Memory B cell (primary cell): ENCODE measurements at places on chromosomes 6 and 20.

DNA sequence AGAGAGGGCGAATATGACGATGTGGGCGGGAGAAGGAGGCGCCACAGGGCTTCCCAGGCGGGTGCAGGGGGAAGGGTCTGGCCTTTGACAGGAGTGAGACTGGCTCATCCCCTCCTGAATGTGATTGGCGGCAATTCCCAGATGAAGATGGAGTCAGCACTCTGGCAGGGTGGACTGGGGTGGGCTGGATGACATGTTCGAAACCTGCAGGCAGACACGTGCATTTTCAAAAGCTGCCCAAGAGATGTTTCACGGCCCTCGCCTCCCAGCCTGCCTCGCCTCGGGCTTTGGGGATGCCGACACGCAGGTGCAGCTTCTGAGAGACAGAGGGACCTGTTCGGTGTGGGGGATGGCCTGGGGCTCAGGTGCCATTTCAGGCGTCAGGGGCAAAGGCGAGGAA is 66.8 kb upstream of the AFDN start:
- DNase-seq = no peak

GRCh38 chr6:72703093-72703492 is 81.2 kb downstream of the KCNQ5 start:
- DNase-seq = no peak

GRCh38 chr6:157227202-157228166 is 95.8 kb downstream of the TMEM242 start:
- no peak for DNase-seq

DNA sequence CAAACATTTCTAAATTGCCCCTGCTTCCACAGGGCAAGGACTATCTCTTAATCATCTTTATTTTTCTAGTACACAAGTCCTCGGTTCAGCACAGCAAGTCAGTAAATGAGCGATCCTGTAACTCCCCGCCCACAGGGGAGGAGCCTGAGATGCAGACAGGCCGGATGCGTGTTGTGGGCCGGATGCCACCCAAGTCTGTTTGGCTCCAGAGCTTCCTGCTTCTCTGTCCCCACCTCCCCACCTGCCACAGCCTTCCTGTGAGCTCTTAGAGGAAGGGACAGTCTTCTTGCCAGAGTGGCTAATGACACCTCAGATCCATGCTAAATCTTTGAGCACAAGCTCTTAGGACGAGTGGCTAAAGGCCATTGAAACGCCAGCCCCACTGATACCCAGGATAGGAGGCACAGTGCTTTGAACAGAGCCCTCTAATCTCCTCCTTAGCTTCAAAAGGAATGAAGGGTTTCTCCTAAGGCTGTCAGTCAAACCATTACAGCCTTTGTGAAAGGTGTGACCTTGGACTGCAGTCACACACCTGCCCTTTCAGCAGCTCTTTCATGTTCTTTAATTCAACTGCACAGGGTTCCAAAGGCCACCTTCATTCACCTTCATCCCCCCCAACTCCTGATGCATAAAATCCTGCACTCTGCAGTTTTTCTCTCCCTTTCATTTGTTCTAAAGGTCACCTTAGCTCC is 264.3 kb downstream of the TFAP2C start:
- DNase-seq = no peak

DNA sequence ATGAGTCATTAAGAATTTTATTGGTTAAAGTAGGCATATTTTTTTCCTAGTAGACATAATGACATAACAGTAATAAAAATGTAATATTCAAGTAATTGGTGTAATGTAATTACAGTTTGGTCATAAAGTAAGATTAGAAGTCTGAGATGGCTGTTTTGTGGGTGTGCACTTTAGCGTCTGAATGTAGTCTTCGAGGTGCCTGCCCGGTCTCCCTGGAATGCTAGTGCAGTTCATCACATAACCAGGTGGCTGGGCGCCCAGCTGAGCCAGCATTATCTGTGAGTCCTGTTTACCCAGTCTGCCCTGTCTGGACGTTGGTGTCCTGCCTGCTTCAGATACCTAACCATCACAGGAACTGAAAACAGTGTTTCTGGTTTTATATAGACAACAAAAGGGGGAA is 419.1 kb downstream of the CDC5L start:
- no peak for DNase-seq

- DNase-seq = no peak
Measured at GRCh38 chr6:52534966-52535390, 41.9 kb downstream of the TRAM2 start.

DNA sequence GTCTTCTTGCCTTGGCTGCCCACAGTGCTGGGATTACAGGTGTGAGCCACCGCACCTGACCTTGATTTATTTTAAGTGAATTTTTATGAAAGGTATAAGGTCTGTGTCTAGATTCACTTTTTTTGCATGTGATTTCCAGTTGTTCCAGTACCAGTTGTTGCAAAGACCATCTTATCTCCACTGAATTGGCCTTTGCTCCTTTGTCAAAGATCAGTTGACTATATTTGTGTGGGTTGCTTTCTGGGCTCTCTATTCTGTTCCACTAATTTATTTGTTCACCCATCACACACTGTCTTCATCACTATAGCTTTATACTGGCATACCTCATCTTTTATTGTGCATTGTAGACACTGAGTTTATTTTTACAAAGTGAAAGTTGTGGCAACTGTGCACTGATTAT is 56.3 kb downstream of the ANKS1A start:
- DNase-seq = no peak

DNA sequence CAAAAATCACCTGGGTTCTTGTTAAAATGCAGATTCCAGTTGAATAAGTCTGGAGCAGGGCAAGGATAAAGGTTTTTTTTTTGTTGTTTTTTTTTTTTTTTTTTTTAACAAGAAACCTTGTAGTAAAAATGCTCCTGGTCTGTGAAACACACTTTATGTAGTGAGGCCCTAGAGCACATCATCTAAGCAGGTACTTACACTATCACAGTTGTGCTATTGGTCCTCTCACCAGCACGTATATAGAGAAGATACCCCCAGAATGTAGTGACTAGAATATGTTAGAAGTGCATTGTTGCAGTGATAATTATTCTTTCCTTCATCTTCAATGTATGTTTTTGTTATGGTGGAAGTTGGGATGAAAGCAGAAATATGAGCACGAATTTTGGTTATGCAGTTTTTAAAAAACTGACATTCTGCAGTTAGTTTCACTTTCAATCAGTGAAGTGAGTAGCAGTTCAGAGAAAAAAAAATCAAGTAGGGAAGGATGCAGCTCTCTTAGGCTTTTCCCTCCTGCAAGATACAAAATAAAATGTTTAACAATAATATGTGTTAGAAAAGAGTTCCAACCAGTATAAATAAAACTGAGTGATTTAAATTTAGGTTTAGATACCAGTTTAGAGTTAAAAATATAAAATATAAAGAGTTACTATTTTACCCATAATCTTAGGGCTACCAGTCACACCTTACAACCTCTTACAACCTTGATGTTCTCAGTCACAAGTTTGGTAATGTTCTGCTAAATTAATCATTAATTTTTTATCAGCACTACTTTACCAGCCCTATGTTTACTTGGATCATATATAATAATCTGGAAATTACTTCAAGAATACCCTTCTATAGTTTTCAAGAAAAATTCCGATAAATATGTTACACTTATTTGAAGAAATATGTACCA is 9.2 kb upstream of the DEFB113 start:
- DNase-seq = no peak

GRCh38 chr6:15247500-15248450 is 1.9 kb downstream of the JARID2 start:
- peak; percentile 37 for DNase-seq

DNA sequence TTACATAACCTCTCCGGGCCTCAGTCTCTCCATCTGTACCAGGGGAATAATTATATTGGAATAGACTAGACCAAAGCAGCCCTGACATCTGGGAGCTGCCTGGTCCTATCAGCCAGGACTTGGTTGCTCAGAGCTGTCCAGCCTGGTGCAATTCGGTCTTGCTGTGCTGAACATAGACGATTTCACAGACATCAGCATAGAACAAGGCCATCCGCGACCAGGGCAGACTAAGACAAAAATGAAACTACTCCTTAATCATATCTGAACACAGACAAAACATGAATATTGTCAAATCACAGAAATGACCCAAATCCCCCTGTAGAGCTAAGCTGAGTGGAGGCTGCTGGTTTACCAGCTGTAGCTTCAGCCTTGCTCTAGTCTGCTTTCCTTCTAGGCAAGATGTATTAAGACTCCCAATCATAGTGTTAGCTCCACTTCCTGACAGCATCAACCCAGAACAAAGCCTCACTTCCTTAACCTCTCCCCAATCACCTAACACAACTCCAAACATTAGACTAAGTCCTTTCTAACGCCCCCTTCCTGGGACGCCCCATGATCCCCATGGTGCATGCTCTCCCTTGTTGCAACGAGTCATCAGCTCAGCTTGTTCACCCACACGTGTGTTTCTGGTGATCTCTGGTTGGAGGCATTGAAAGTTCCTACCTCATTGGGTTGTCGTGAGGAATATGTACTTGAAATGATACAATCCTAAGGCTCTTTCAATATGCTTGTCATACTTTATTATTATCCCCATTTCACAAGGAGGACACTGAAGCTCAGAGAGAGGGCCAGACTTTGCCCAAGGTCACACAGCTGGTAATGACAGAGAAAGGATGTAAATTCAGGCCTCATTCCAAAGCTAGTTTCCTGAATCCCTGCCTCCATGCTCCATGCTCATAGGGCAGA is 3.5 kb upstream of the MAPK13 start:
- no peak for DNase-seq

DNA sequence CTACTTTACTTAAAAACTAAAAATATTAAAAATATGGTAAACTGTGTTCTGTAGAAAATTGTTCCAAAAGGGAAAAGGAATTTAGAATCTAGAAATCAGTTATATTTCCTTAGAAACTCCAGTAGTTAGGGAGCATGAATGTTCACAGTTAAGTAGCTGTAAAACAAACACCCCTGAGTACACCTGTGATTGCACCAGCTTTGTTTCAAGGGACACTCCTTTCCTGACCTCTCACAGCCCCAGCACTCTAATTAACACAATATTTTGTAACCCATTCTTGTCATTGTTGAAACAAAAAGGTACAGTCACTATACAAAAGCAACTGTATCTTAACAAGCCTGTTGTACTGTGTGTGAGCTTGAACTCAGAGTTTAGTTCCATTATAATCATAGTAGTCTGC is 72.3 kb downstream of the NCOA7 start:
- DNase-seq = no peak

DNA sequence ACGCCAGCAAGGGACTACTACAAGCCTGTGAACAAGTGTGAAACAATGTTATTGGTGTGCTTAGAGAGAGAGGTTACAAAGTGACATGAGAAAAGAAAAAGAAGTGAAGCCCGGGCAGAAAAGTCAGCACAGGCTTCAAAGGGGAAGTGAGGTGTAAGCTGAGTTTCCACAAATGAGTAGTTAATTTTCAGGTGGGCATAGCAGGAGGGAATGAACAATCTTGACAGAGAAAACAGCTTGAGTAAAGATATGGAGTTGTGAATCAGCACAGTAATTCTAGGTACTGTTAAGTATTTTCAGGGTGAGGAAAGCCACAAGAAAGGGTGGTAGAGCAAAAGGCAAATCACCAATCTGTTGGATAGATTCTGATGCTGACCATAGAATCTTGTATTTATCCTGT is 4.3 kb downstream of the KCNQ5 start:
- DNase-seq = no peak

- no peak for DNase-seq
Measured at GRCh38 chr6:98977671-98978292, 30.0 kb upstream of the FBXL4 start.

- no peak for DNase-seq
Measured at GRCh38 chr6:49257549-49257948, 205.5 kb downstream of the MMUT start.

GRCh38 chr20:48673507-48673906 is 154.3 kb downstream of the PREX1 start:
- DNase-seq = no peak

DNA sequence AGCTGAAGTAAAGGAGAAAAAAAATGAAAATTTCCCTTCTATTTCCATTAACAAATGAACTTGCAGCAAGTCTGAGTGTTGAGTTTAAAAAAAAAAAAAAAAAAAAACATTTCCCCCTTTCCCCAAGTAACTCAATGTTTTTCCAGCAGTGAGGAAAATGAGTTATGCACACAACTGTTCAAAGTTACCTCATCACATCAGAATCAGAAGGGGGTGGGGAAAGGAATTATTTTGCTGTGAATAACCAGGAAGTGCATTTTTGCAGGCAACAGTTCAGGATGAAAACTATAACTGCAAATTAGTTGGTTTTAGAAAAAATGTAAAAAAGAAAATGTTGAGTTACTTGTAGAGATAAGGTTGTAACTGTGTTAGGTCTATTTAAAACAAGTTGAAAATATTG is 568.9 kb upstream of the CITED2 start:
- DNase-seq = no peak

GRCh38 chr20:31822421-31823330 is 3.5 kb downstream of the MYLK2 start:
- DNase-seq = peak; percentile 87

DNA sequence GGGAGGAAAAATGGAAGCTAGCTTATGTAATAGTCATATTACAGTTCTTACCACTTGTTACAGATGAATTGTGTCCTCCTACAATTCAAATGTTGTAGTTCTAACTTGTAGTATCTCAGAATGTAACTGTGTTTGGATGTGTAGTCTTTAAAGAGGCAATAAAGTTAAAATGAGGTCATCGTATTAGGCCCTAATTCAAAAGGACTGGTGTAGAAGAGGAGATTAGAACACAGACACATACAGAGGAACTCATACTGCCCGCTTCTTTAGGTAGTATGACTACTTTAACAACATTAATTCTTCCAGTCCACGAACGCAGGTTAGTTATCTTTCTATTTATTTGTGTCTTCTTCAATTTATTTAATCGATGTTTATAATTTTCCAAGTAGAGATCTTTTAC is 46.5 kb upstream of the TPD52L1 start:
- DNase-seq = no peak
